ENCODE measurements at places on chromosomes 2 and 18.

- no peak for DNase-seq
Measured at GRCh38 chr2:18799397-18799796, 210.0 kb upstream of the NT5C1B start.

GRCh38 chr2:15607709-15608391 lies 16.2 kb downstream of the DDX1 start:
- DNase-seq = no peak

DNA sequence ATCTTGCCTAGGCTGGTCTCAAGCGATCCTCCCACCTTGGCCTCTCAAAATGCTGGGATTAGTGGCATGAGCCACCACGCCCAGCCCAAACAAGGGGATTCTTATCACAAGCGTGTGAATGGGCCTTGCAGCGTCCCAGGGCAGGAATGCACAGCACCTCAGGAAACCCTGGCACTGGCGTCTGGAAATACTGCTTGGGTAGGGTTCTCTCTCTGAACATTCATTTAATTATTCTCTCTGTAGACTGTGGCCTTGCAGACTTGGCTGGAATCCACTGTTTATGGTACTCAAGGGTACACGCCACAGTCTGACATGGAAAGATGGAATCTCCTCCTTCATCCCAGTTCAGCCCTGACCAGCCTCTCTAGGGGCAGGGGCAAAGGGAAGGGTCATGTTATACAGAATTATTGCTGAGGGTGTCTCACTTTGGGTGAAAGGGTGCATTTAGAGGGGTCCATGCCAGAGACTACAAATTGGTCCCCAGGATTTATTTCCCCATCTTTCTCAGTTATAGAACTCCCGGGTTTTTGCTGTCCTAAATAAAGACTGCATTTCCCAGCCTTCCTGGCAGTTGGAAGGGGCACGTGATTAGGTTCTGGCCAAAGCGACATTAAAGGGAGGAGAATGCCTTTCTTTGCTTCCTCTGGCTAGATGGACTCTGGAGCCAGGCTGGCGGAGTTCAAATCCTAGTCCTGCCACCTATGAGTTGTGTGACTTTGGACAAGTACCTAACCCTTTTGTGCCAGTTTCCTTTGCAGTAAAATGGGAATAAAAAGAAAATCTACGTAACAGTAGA lies 147.2 kb upstream of the HAAO start:
- DNase-seq = no peak

DNA sequence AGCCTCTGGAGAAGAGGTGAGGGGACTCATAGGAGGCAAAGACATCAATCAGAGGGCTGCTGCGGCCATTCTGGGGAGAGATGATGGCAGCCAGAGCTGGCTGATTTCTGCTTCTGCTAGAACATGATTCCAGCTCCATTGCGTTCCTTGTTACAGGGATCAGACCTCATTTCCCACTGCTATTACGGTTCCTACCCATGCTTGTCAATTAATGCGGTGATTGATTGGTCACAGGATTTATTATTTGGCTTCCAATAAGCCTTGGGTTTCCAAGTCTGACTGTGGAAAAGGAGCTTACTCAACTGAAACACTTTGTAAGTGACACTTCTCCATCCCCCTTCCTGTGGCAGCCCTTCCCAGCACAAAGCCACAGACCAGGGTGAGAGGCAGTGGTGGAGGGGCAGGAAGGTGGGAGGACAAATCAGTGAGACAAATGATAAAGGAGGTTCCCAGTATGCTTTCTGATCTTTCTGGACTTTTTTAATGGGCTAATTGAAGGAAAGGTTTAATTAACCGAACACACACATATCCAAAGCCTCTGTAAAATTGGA lies 26.8 kb upstream of the CTLA4 start:
- no peak for DNase-seq

GRCh38 chr2:99899882-99900281 lies 242.5 kb downstream of the AFF3 start:
- no peak for DNase-seq

GRCh38 chr18:58194028-58194427 lies 150.0 kb downstream of the NEDD4L start:
- DNase-seq = no peak

DNA sequence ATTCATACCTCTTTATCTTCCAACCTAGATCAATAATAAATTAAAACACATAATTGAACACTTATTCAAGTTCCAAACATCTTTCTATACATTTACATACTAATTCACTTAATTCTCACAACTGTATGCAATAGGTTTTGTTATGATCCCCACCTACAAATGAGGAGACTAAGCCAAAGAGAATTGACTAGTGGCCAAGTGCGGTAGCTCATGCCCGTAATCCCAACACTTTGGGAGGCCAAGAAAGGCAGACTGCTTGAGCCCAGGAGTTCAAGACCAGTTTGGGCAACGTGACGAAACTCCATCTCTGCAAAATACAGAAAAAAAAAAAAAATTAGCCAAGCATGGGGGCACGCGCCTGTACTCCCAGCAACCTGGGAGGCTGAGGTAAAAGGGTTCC lies 36.8 kb downstream of the KCNG3 start:
- DNase-seq = no peak

- no peak for DNase-seq
Measured at GRCh38 chr2:222241128-222241870, 57.5 kb downstream of the PAX3 start.

- no peak for DNase-seq
Measured at GRCh38 chr2:235234736-235235135, 259.1 kb upstream of the AGAP1 start.

Data from stimulated activated CD4-positive, alpha-beta T cell treated with anti-CD3 and anti-CD28 coated beads, TNF-alpha, amount 100 ng/mL, for 24 hours (primary cell).